ENCODE measurements at places on chromosomes 13 and 19. TPM values are rescaled to one million over a fixed set of nuclear protein-coding genes. Genes with fewer than 3 reads are reported as not detected.

Gene PRODH2
- not detected for total RNA-seq

Gene LYPD3
- total RNA-seq, result 1.8 TPM

Gene HSH2D
- total RNA-seq, result 72.5 TPM

Gene CYP2A7
- not detected for total RNA-seq

Gene ZNF534
- total RNA-seq, result not detected

Gene TRPM4
- 0.19 TPM for total RNA-seq

Gene KASH5
- total RNA-seq, result not detected

Gene SMIM17
- total RNA-seq, result not detected

Gene PSG1
- not detected for total RNA-seq

Gene C19orf67
- not detected for total RNA-seq

Gene SIGLEC5
- total RNA-seq, result not detected

Gene SNAPC2
- 18.3 TPM for total RNA-seq

Gene CEBPA
- total RNA-seq, result 1.6 TPM

Gene TMC4
- 3.0 TPM for total RNA-seq

Gene FGF22
- 0.72 TPM for total RNA-seq

Gene SCAMP4
- 35.1 TPM for total RNA-seq

Gene FAM83E
- 3.6 TPM for total RNA-seq

Gene RFPL4AL1
- total RNA-seq, result not detected

Gene ZNF20
- total RNA-seq, result 5.9 TPM

Gene SERPINE3
- not detected for total RNA-seq

Gene FBN3
- total RNA-seq, result 0.03 TPM

Gene STOML3
- total RNA-seq, result not detected

Gene ZFP14
- 9.3 TPM for total RNA-seq

Gene PRR19
- total RNA-seq, result not detected

Gene KCNJ14
- total RNA-seq, result 1.4 TPM

Gene FCGBP
- total RNA-seq, result 14.0 TPM

Gene SUGT1
- total RNA-seq, result 36.5 TPM

Gene ZNF66
- total RNA-seq, result 15.4 TPM

Gene WBP4
- total RNA-seq, result 9.3 TPM

Gene PLEKHJ1
- total RNA-seq, result 69.8 TPM

Gene ERICH4
- total RNA-seq, result not detected

Gene DAPK3
- 49.8 TPM for total RNA-seq

Gene ERICH6B
- not detected for total RNA-seq

Gene ZNF613
- total RNA-seq, result 6.5 TPM

Gene CACNA1A
- total RNA-seq, result 0.94 TPM

Gene SEMA6B
- 1.00 TPM for total RNA-seq

Gene ONECUT3
- not detected for total RNA-seq

Gene DPRX
- not detected for total RNA-seq

Gene MCEMP1
- not detected for total RNA-seq

Gene ZNF681
- 5.8 TPM for total RNA-seq

Gene SHISA2
- total RNA-seq, result 0.94 TPM

Gene LILRB2
- 0.57 TPM for total RNA-seq

Gene CEACAM3
- not detected for total RNA-seq

Gene CEACAM21
- total RNA-seq, result 75.5 TPM

Gene C19orf38
- total RNA-seq, result 2.2 TPM

Gene ELSPBP1
- not detected for total RNA-seq

Gene FGF21
- not detected for total RNA-seq
